ENCODE measurements at places on chromosomes 3 and 15.

DNA sequence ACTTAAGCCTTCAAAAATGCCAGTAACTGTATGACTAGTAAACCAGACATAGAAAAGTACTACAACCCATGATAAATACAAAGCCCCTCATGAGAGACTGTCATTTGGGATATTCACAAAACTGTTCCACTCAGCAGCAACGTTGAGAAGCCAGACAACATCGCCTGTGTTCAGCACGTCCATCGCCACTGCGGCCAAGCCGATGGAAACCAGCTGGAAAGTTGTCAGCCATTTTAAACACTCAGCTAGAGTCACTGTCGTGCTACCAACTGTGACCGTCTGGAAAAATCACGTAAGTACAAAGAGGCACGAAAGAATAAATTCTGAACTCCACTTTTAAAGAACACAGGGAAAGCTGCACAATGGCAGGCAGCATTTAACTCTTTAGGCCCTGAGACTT lies 340.7 kb upstream of the WNT5A start:
- no peak for DNase-seq

GRCh38 chr3:14016900-14017475 lies 107.7 kb downstream of the CHCHD4 start:
- DNase-seq: no peak

DNA sequence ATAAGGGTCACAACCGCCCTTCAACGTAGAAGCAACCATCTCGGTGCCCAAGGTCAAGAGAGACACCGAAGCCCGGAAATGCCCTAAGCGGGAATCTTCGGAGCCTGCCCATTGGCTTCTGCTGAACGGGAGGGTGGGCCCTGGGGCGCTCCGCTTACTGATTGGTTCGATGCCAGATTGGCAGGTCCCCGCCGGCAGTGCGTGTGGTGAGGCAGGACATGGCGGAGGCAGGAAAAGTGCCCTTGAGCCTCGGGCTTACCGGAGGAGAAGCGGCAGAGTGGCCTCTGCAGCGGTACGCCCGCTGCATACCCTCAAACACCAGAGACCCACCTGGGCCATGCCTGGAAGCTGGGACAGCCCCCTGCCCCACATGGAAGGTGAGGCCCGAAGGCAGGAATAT lies at the start of gene REC114:
REC114 (plus strand) TSS at position 197 of the 400 bp plus-strand sequence; CDS start at position 219, 22 bp downstream.
- DNase-seq: no peak

GRCh38 chr3:64837126-64837738 lies 149.4 kb upstream of the ADAMTS9 start:
- DNase-seq: no peak

DNA sequence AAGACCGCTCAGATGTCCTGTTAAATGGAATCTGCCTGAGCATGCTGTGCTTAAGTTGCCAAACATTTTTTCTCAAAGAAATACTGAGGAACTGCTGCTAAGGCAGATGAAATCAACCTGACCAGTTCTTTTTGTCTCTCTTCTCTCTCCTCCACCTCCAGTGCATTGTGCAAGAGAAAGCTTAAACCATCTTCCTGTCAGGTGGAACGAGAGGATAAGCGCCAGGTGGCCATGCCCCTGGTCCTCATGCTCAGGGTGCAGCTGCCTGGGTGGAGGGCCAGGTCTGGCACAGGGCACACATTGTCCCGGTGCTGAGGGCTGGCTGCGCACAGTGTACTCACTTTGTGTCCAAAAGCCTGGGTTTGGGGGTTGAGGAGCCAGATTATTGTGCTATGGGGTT lies 176.2 kb upstream of the TP63 start:
- DNase-seq: no peak

DNA sequence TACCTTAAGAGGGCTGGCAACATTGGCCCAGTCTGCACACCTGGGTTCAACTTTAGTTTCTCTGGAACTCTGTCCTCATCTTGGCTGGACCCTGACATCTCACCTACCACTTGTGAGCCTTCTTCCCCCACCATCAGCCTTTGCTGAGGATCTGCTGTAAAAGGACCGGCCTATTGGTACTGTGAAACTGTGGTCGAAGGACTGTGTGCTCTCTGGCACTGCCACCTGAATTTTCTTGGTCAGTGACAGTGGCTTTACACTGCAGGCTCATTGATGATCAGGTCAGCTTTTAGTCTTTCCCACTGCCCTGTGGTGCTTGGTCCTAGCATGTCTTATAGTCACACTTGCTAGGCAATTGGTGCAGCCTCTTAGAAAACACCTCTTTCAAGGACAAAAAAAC lies 86.9 kb downstream of the PEX5L start:
- DNase-seq: no peak

DNA sequence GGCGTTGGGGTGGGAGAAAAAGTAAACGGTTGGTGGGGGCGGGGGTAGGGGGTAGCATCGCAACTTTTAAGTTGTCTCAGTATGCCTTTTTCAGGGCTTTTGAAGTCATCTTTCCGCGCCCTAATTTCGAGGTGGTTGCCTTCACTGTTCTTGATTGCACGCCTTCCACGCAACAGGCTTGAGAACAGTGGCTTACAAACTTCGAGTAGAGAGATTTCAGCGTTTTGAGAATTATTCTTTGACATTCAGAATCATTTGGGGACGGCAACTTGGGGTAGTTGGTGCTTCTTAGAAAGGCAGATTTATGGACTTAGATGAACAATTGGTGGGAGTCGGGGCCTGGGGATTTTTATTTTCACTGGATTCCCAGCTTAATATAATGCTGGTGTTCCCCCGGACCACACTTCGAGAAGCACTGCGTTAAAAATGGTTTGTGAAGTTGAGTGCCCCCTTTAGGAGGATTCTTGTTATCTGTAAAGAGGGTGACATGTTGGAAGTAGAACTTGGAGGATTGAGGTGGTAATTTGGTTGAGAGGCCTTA lies 880 bp downstream of the PPP4R2 start:
- peak; percentile 5 for DNase-seq

DNA sequence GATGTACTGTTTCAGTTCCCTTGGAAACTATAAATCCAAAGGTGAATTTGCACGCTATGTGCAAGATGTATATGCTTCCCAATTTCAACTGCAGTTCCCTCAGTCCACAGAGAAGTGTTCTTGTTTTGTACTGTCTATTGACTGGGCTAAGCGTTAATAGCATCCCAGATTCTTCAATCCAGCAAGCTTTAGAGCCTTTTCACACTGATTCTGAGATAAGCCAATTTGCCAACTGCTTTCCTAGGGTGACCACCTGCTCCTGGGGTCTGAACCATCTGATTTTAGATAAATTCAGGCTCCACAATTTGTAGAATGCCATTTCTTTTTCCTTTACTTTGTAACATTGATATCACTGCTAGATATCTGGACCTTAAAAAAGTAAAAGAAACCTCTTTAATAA lies 340.1 kb downstream of the PTPRG start:
- peak; percentile 30 for DNase-seq

- DNase-seq: no peak
These were observed 1070.5 kb downstream of the SI start for GRCh38 chr3:164007765-164008164.

DNA sequence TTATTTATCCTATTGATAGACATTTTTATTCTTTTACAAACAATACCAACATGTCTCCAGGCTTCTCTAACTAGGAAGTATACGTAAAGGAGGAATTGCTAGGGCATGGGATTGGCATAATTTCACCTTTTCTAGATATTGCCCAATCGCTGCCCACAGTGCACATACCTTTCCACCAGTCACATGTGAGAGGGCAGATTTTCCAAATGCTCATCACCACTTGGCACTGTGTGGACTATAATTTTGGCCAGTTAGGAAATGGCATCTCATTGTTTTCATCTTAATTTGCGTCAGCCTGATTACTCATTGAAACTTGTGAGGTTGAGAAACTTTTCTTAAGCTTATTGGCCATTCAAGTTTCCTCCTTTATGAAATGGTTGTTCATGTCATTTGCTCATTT lies 57.4 kb upstream of the POLR2M start:
- DNase-seq: no peak

GRCh38 chr15:68818769-68819494 lies 1.8 kb downstream of the ANP32A start:
- DNase-seq: peak; percentile 42

- peak; percentile 9 for DNase-seq
These were observed 902 bp upstream of the ZCWPW2 start for GRCh38 chr3:28347374-28348264.

- no peak for DNase-seq
These were observed 17.1 kb downstream of the CTXND1 start for GRCh38 chr15:80234883-80235282.

GRCh38 chr3:58004973-58005372 lies 3.2 kb upstream of the FLNB start:
- no peak for DNase-seq

DNA sequence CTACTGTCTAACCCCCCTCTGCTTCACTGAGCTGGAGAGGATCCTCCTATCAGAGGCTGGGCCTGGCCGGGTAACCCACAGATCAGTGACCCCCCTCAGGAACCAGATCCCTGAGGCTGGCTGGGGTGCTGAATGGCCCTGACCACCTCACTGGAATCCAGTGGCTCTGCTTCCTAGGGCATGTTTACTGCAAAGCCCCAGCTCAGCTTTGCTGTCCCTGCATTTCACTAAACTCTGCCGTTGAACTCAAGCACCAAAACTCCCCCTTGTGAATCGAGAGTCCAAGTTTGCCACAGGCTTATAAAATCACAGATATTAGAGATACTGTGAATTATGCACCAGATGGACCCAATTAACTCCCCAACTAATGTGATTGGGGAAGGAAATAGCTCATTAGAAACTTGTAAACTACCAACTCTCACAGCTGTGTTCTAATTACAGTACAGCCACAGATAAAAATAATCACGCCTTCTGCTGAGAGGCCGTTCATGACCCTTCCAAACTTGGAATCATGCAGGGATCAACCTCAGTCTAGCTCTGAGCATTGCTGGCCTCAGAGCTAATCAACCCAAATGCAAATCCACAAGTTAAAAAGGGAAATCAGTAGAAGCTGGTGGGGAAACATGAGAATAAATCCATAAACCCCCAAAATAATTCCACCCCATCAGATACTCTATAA lies 47.0 kb downstream of the OCA2 start:
- DNase-seq: no peak

Measured in NCI-H2081 (cell line).